Mesangial cell (primary cell): ENCODE measurements at places on chromosomes 4 and X. TPM values are rescaled to one million over a fixed set of nuclear protein-coding genes. Genes with fewer than 3 reads are reported as not detected.

Gene RPS6KA6
- total RNA-seq = 1.3 TPM in 2 replicates

Gene TCEAL9
- total RNA-seq = 14.7 and 20.2 TPM in 2 replicates

Gene SEPSECS
- 2.4 and 4.1 TPM in 2 replicates for total RNA-seq

Gene TCEANC
- 1.0 and 1.3 TPM in 2 replicates for total RNA-seq

Gene MAGEB10
- total RNA-seq = not detected in 2 replicates

Gene SAP30
- 5.8 and 18.6 TPM in 2 replicates for total RNA-seq

Gene ANK2
- 13.9 and 24.0 TPM in 2 replicates for total RNA-seq

Gene KLHL15
- 2.8 and 3.4 TPM in 2 replicates for total RNA-seq

Gene C4orf50
- not detected in 2 replicates for total RNA-seq

Gene UNC5C
- 11.7 and 14.3 TPM in 2 replicates for total RNA-seq

Gene KCNIP4
- total RNA-seq = 0.38 TPM in 1 of 2 replicates, not detected in the other

Gene FRG2
- not detected in 2 replicates for total RNA-seq

Gene PRKX
- total RNA-seq = 11.2 and 15.5 TPM in 2 replicates

Gene TACR3
- total RNA-seq = not detected in 2 replicates

Gene EIF2S3
- 147 and 163 TPM in 2 replicates for total RNA-seq

Gene GAB1
- total RNA-seq = 5.1 and 8.7 TPM in 2 replicates

Gene SORCS2
- total RNA-seq = 0.65 and 1.3 TPM in 2 replicates

Gene RCHY1
- 12.7 and 19.6 TPM in 2 replicates for total RNA-seq

Gene GPRASP1
- 0.33 and 0.38 TPM in 2 replicates for total RNA-seq

Gene PDCL2
- total RNA-seq = not detected in 2 replicates

Gene GSX2
- not detected in 2 replicates for total RNA-seq

Gene GRPEL1
- total RNA-seq = 9.6 and 20.9 TPM in 2 replicates

Gene P2RY4
- 0.13 TPM in 1 of 2 replicates, not detected in the other for total RNA-seq

Gene TRAPPC11
- 15.2 and 17.1 TPM in 2 replicates for total RNA-seq

Gene UGT2B28
- total RNA-seq = not detected in 2 replicates

Gene NXF2B
- not detected in 2 replicates for total RNA-seq

Gene TMSB15A
- 5.3 and 19.9 TPM in 2 replicates for total RNA-seq

Gene PDGFRA
- 0.49 and 2.9 TPM in 2 replicates for total RNA-seq

Gene GPC3
- 0.65 and 3.7 TPM in 2 replicates for total RNA-seq

Gene TMEM33
- 51.6 and 55.7 TPM in 2 replicates for total RNA-seq

Gene PPP1R3F
- 1.5 and 9.5 TPM in 2 replicates for total RNA-seq

Gene MAP7D3
- total RNA-seq = 10.1 and 11.5 TPM in 2 replicates

Gene TSR2
- total RNA-seq = 6.3 and 10.3 TPM in 2 replicates

Gene AREG
- 35.4 and 36.3 TPM in 2 replicates for total RNA-seq

Gene GAB3
- total RNA-seq = 0.38 and 1.1 TPM in 2 replicates

Gene EREG
- 2.0 and 3.7 TPM in 2 replicates for total RNA-seq

Gene CXCL11
- not detected in 2 replicates for total RNA-seq

Gene F11
- not detected in 2 replicates for total RNA-seq

Gene GASK1B
- total RNA-seq = 0.81 and 4.7 TPM in 2 replicates

Gene APBB2
- 63.2 and 85.3 TPM in 2 replicates for total RNA-seq

Gene MAGEE2
- total RNA-seq = not detected in 2 replicates

Gene HEPH
- total RNA-seq = 1.8 and 6.1 TPM in 2 replicates

Gene PHEX
- under 0.01 and 0.33 TPM in 2 replicates for total RNA-seq

Gene ZNF630
- 0.33 and 1.0 TPM in 2 replicates for total RNA-seq

Gene PDLIM3
- 17.8 and 21.6 TPM in 2 replicates for total RNA-seq

Gene PTPN13
- 17.1 and 43.5 TPM in 2 replicates for total RNA-seq

Gene SHISA3
- 0.13 and 0.81 TPM in 2 replicates for total RNA-seq
